Left lobe of liver (tissue), 2 donors: ENCODE measurements at places on chromosomes 16 and 17. TPM values are rescaled to one million over a fixed set of nuclear protein-coding genes. Genes with fewer than 3 reads are reported as not detected.

GRCh38 chr17:20189979-20190378 lies 180.8 kb downstream of the SPECC1 start:
- no peak for DNase-seq

DNA sequence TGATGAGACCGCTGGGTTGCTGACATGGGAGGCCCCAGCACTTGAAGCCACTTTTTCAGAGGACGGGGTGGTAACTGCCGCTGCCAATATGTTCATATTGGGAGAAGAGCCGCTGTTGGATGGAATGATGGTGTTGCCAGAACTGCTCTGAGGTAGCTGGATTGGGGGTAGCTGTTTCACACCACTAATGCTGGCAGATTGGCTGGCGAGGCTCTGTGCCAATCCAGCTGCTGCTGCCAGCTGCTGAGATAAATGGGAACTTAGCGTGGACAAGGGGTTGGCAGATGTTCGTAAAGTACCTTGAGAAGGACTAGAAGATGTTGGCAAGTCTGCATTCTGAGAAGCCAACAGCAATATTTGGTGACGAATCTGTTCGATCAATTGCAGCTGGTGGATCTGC lies 10.0 kb downstream of the SALL1 start:
- no peak for DNase-seq

GRCh38 chr17:5619088-5619740 lies 34.9 kb upstream of the NLRP1 start:
- DNase-seq: no peak

DNA sequence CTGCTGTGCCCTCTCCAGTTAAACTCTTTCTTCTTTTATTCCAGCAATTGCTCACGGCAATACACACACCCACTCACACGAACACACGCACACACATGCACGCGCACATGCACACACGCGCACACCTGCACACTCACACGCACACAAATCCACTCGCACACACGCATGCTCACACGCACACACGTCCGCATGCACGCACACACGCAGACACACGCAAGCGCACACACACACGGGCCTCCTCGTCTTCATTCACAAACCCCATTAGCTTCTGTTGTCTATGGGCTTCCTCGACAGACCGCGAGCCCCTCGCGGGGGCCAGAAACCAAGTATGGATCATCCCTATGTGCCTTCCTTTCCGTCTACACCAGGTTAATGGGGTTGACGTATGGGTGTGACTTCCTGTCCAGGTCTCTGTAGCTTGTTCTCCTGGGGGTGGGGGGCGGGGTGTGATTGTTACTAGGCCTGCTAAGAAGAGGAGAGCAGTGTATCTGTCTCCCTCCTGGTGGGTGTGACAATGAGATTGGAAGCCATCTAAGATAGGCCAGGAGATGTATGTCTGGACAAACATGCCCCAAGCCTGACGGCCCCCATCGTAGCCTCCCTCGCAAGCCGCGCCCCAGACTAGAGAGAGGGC lies 670 bp upstream of the CTF1 start:
- no peak for DNase-seq

- no peak for DNase-seq
Measured at GRCh38 chr16:25217112-25217511, 365 bp downstream of the AQP8 start.

- no peak for DNase-seq
Measured at GRCh38 chr16:56634715-56635440, 2.4 kb downstream of the MT1M start.

The TBC1D3B gene
- 5.7 TPM for total RNA-seq

The DRG2 gene
- 13.0 TPM for total RNA-seq

The MYH8 gene
- not detected for total RNA-seq

The NHLRC4 gene
- total RNA-seq: 0.28 TPM

The IRX5 gene
- 0.08 TPM for total RNA-seq
